ENCODE measurements at places on chromosomes 4 and X.

DNA sequence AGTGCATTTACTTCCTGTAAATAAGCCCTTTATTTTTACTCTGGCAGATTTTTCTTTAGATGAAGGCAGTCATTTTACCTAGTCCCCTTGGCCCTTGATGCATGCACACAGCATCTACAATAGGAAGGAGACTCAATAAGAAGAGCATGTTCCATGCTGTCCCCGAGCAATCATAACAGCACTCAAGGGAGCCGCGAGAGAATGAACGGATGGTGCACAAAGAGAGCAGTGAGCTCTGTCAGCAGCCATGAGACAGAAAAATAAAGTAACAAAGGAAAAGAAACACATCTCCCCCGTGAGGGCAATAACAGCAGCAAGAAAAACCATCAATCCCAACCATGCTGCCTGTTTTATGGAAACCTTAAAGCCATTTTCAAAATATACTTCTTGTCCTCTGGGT lies 11.9 kb downstream of the SMIM31 start:
- no peaks in the 10 kb centered on the region for H3K4me1 ChIP-seq
- ATAC-seq = no peak
- H3K4me3 ChIP-seq = no peak overlapping the region
- H3K36me3 ChIP-seq = no peaks in the 10 kb centered on the region
- no peak overlapping the region for H3K27ac ChIP-seq
- H3K27me3 ChIP-seq = peaks cover 28% of the 10 kb centered on the region

DNA sequence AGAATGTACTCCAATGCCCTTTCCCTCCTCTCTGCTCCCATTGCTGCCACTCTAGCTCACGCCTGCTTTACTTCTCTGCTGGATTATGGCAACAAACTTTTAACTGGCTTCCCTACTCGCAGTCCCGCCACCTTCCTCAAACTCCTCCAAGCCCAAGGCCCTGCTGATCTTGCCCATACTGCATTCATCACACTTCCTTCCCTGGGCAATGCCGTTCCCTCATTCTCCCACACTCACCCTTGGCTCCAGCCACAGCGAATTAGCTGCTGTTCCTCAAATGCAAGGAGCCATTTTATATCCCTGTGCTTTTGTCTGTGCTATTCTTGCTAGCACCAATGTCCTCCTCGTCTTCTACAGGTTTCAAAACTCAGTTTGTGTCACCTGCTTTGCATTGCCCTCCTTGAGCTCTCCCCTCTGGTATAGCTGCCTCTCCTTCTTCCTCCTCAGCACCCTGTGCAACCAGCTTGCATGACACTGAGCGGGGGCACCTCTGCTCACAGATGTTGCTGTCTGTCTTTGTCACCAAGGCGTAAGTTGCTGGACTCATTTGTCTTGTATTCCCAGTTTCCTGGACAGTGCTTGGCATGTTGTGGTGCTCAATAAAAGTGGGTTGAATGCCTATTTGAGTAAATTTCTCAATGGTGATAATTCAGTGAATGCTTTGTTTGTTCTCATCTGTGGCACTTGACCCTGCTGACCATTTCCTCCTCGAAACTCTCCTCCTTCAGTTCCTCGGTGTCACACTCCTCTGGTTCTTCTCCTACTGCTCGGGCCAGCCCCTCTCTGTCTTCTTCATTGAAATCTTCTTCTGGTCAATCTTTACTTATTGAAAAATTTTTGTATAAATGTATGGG lies 22.4 kb upstream of the MGST2 start:
- no peak overlapping the region for H3K27ac ChIP-seq
- H3K4me1 ChIP-seq = no peaks in the 10 kb centered on the region
- H3K4me3 ChIP-seq = no peak overlapping the region
- no peak for ATAC-seq
- H3K36me3 ChIP-seq = no peaks in the 10 kb centered on the region

DNA sequence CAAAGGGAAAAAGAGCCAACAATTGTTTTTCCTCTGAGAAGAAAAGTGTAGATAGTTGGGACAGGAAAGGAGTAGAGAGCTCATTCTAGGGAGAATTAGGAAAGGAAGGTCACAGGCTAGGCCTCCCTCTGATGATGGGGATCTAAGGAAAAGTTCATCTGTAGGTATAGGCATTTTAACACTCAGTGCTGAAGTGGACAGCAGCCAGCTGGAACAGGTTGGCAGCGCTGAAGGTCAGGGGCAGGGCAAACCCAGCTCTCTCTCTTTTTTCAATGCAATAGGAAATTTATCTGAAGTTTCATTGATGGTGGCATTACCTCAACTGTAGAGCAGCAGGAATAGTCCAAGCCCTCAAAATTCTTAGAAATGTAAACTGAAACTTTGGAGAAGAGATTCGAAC lies 98.5 kb upstream of the ETNPPL start:
- H3K4me1 ChIP-seq = no peaks in the 10 kb centered on the region
- H3K27ac ChIP-seq = no peak overlapping the region
- ATAC-seq = no peak

- no peaks in the 10 kb centered on the region for H3K4me1 ChIP-seq
- H3K27me3 ChIP-seq = no peaks in the 10 kb centered on the region
- no peaks in the 10 kb centered on the region for H3K36me3 ChIP-seq
- ATAC-seq = no peak
- no peak overlapping the region for H3K27ac ChIP-seq
Observed at GRCh38 chrX:144327495-144327894, 443.6 kb downstream of the UBE2NL start.

GRCh38 chrX:14902537-14902936 lies 29.3 kb downstream of the MOSPD2 start:
- H3K27me3 ChIP-seq = no peaks in the 10 kb centered on the region
- no peak for ATAC-seq
- no peak overlapping the region for H3K27ac ChIP-seq
- no peak overlapping the region for H3K4me3 ChIP-seq
- no peaks in the 10 kb centered on the region for H3K4me1 ChIP-seq

DNA sequence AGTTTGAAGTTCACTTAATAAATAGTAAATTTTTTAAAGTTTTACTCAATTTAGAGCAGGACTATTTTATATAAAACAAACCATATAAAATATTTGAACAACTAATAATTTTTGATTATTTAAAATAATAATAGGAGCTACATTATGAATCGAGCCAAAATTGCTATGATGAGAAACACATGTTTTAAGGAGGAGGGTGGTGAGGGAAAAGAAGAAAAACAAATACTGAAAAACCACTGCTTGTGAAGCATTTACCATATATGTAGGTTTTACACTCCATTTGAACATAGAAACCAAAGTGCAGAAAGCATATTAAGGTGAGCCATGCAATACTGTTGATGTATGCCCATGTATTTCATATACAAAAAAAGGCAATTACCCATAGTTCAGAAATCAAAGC lies 448.9 kb downstream of the FSTL5 start:
- H3K27ac ChIP-seq = no peak overlapping the region
- H3K27me3 ChIP-seq = no peaks in the 10 kb centered on the region
- H3K4me1 ChIP-seq = no peaks in the 10 kb centered on the region

GRCh38 chrX:150968862-150969720 lies 14.0 kb upstream of the HMGB3 start:
- H3K36me3 ChIP-seq = no peaks in the 10 kb centered on the region
- H3K27ac ChIP-seq = no peak overlapping the region

GRCh38 chr4:11439836-11440235 lies 11.1 kb upstream of the HS3ST1 start:
- no peak overlapping the region for H3K4me3 ChIP-seq
- no peaks in the 10 kb centered on the region for H3K4me1 ChIP-seq
- H3K27ac ChIP-seq = no peak overlapping the region
- H3K27me3 ChIP-seq = no peaks in the 10 kb centered on the region
- no peaks in the 10 kb centered on the region for H3K36me3 ChIP-seq

DNA sequence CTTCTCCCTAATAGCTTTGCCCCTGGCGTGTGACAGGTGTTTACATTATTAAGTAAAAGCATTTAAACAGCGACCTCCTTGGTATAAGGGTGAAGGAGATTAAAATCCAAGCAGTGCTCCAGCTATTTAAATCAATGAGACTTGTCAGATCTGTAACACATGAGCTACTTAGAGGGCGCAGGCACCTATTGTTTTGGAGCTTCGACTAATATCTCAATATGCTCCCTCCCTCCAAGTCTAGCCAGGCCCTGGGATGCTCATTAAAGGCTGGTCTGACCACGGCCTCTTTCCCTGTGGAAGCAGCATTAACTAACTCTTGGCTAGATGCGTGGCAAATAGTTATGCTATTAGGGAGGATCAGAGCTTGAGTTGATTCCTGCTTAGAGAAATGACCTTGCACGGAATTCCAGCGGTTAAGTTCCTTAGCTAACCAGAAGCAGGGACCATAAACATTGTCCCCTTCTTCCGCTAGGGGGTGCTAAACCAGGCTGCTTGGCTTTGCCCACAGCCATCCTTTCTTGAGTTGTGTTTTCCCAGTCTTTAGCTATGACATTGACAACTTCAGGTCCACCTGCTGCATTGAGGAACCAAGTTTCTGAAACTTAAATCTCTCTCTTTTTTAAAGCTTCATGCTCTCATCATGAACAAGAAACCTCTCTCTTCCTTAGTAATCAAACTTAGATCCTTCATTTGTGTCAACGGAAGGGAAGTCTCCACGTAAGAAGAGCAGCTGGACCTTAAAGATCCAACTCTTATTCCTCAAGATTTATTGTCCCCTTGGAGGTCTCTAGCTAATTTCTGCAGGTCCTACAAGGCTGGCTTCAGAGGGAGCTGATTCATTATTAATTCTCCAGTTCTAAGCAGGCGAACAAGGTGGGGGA lies 80.7 kb upstream of the IGFBP7 start:
- no peak overlapping the region for H3K27ac ChIP-seq
- H3K4me3 ChIP-seq = no peak overlapping the region
- H3K36me3 ChIP-seq = no peaks in the 10 kb centered on the region
- H3K27me3 ChIP-seq = peaks cover 18% of the 10 kb centered on the region
- ATAC-seq = no peak
- H3K4me1 ChIP-seq = no peaks in the 10 kb centered on the region

DNA sequence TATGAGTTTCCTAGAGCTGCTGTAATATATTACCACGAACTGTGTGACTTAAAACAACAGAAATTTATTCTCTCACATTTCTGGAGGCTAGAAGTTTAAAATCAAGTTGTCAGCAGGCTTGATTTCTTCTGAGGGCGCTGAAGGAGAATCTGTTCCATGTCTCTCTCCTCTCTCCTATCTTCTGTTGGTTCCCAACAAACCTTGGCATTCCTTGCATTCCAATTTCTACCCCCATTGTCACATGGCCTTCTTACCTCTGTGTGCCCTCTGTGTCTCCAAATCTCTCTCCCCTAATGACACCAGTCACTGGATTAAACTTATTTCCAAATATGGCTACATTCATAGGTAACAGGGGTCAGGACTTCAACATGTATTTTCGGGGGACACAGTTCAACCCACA lies 672.7 kb downstream of the RPA4 start:
- no peaks in the 10 kb centered on the region for H3K4me1 ChIP-seq
- no peak overlapping the region for H3K27ac ChIP-seq
- H3K4me3 ChIP-seq = no peak overlapping the region
- H3K27me3 ChIP-seq = no peaks in the 10 kb centered on the region
- ATAC-seq = no peak

DNA sequence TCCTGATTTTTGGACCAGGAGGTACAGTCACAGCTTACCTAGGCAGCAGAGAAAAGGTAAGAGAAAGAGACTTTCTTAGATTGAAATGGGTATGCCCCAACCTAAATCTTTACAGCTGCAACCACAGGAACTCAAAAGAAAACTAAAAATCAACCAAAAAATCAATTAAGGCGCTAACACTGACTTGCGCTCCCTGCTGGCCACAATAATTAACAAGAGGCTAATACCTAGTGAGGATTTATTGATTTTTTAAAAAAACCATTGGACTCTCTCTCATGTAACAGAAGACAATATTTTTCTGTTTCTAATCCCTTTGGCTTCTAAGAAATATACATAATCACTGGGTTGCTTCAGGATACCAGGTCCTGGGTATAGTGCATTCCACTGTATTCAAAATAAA lies 153.9 kb upstream of the TENM3 start:
- no peaks in the 10 kb centered on the region for H3K27me3 ChIP-seq
- no peaks in the 10 kb centered on the region for H3K4me1 ChIP-seq
- no peak overlapping the region for H3K4me3 ChIP-seq
- no peaks in the 10 kb centered on the region for H3K36me3 ChIP-seq
- no peak for ATAC-seq

- peaks cover 37% of the 10 kb centered on the region for H3K4me1 ChIP-seq
- H3K27me3 ChIP-seq = no peaks in the 10 kb centered on the region
Observed at GRCh38 chr4:81490403-81491160, 18.9 kb upstream of the RASGEF1B start.

DNA sequence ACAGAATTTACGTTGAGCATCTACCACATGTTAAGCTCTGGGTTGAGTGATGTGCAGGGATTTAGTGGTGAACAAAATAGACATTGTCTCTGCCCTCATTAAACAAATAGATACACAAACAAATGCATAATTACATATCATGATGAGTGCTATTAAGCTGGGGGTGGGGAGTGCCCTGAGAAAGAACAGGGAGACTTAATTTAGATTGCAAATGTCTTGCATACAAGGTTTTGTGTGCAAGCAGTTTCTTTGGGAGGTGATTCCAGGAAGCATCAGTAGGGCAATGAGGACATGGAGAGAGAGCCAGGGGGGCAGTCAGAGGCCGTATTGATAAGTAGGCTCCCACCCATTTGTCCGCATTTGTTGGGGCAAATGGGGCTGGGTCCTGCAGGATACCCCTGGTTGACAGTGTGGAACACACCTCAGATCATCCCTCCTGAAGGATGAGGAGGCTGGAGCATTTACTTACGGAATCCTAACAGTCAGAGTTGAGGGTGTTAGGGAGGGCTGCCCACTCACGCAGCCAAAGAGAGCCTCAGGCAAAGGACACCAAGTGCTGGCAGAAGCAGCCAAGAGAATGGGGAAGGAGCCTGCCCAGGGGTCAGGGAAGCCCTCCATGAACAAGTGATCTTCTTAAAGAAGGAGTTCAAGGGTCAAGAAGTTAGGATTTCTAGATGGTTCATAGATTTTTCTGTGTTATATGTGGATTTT lies 245.9 kb downstream of the BCOR start:
- H3K27me3 ChIP-seq = no peaks in the 10 kb centered on the region
- H3K36me3 ChIP-seq = peaks cover 22% of the 10 kb centered on the region
- peaks cover 22% of the 10 kb centered on the region for H3K4me1 ChIP-seq
- H3K27ac ChIP-seq = no peak overlapping the region

DNA sequence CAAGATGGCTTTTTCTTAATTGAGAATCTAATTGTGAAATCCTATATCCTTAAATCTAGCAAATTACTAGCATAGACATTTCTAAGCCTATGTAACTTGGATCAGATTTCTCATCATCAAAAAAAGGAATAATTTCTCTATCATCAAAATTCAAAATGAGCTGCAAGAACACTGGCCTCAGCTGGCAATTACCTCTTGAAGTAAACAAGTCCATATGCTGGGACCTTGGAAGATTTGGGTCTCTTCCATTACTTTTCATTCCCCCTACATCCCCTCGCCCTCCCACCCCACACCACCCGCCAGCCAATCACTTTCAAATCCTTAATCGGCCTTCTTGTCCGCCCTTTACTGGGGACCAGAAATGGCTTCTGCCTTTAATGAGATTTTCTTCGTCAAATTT lies 23.3 kb upstream of the MBTPS2 start:
- H3K27me3 ChIP-seq = no peaks in the 10 kb centered on the region
- no peak overlapping the region for H3K27ac ChIP-seq
- no peaks in the 10 kb centered on the region for H3K36me3 ChIP-seq
- H3K4me1 ChIP-seq = no peaks in the 10 kb centered on the region
- H3K4me3 ChIP-seq = no peak overlapping the region

GRCh38 chr4:52866734-52867133 lies 4.6 kb downstream of the RASL11B start:
- H3K4me1 ChIP-seq = no peaks in the 10 kb centered on the region
- no peak for ATAC-seq
- H3K4me3 ChIP-seq = no peak overlapping the region
- H3K27me3 ChIP-seq = peaks cover 7% of the 10 kb centered on the region
- no peak overlapping the region for H3K27ac ChIP-seq

GRCh38 chr4:20615486-20616260 lies 84.6 kb upstream of the PACRGL start:
- no peaks in the 10 kb centered on the region for H3K4me1 ChIP-seq
- H3K27ac ChIP-seq = no peak overlapping the region
- no peak overlapping the region for H3K4me3 ChIP-seq
- no peaks in the 10 kb centered on the region for H3K36me3 ChIP-seq
- H3K27me3 ChIP-seq = no peaks in the 10 kb centered on the region
- no peak for ATAC-seq
